Right ventricle myocardium inferior (tissue), 1 donor: ENCODE measurements at places on chromosomes 3 and 15. TPM values are rescaled to one million over a fixed set of nuclear protein-coding genes. Genes with fewer than 3 reads are reported as not detected.

GRCh38 chr3:128994173-128994512, 267 bp upstream of the CFAP92 start:
- DNase-seq = no peak

DNA sequence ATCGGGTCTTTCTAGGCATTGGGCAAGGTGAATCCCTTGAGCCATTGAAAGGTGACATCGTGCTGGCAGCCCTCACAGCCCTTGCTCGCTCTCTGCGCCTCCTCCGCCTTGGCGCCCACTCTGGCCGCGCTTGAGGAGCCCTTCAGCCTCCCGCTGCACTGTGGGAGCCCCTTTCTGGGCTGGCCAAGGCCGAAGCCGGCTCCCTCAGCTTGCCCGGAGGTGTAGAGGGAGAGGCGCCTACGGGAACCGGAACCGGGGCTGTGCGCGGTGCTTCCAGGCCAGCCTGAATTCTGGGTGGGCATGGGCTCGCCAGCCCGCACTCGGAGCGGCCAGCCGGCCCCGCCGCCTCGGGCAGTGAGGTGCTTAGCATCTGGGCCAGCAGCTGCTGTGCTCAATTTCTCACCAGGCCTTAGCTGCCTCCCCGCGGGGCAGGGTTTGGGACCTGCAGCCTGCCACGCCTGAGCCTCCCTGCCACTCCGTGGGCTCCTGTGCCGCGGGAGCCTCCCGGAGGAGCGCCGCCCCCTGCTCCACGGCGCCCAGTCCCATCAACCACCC, 35.4 kb upstream of the INO80 start:
- DNase-seq = no peak

GRCh38 chr3:52041118-52041731, 15.1 kb downstream of the DUSP7 start:
- no peak for DNase-seq

DNA sequence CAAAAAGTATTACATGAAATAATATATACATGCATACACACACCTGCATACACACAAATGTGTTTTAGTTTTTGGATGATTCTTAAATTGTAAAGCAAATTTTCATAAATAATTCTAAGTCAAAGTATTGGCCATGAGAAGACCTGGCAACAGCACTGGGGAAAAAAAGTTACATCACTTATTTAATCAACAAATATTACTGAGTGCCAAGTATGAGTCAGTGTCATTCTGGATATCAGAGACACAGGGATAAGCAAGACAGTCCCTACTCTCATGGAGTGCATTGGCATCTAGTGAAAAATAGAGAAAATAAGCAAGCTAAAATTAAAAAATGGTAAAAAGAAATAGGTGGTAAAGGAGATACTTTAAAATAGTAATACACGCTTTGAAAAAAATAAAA, 29.4 kb upstream of the GUCA1C start:
- no peak for DNase-seq

- DNase-seq = no peak
Observed at GRCh38 chr3:137694836-137695235, 69.3 kb upstream of the SOX14 start.

DNA sequence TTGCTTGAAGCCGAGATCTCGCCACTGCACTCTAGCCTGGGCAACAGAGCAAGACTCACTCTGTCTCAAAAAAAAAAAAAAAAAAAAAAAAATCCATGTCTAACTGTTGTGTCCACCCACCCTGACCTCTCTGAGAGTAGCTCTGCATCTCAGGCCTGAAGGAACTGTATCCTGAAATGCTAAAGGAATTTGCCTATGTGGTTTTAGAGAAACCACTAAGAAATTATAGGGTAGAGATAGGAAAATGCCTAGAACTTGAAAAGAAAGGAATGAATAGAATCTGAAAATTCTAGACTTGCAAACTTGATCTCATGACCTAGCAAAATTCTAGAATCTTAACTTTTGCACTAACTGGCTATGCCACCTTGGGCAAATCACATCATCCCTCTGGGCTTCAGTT, 217.5 kb upstream of the ROPN1 start:
- DNase-seq = no peak

GRCh38 chr3:103057003-103057402, 622.2 kb downstream of the ZPLD1 start:
- DNase-seq = no peak

The TMCO5A gene
- not detected for total RNA-seq

- DNase-seq = no peak
Observed at GRCh38 chr3:53806182-53807116, 39.8 kb downstream of the CHDH start.

The CORO2B gene
- total RNA-seq = 8.5 TPM

The HHATL gene
- 440 TPM for total RNA-seq

DNA sequence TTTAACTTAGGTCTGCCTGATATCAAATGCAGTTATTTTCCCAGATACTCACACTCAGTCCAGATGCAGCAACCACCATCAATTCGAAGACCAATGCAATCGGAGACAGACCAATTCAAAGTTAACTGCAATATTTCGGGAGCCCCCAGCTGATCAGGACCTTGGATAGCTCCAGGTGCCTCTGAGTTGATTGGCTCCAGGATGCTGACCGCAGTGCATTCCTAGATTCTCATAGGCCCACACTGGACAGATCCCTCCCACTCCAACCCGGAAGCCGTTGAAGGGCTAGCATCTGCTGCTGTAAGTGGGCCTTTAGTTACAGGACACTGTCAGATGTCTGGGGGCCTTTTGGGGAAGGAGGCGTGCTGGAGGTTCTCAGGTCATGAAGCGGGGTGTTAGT, 89.5 kb upstream of the ATP2B2 start:
- DNase-seq = no peak
